ENCODE measurements at places on chromosomes 6 and 20.
A peak's percentile ranks its signal among the peaks of the same experiment; 100 is the strongest.

GRCh38 chr20:52936351-52937340 is 35.5 kb upstream of the TSHZ2 start:
- DNase-seq, result no peak

DNA sequence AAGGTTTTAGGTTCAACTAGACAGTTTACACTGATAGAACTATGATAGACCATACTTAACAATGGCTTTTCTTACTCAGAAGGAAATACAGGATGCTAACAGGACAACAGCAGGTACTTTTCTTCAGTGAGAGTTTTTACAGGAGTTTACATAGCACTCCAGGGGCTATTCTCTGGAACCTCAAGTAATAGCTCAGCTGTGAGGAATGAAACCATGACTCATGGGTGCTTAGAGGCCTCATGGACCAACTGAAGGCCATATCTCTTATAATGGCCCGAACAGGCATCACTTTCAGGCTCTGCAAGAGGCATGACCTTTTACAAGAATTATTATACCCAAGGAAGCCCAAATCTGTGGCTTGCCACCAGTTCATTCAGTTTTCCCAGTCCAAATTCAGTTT is 31.8 kb downstream of the TREML1 start:
- no peak for DNase-seq

DNA sequence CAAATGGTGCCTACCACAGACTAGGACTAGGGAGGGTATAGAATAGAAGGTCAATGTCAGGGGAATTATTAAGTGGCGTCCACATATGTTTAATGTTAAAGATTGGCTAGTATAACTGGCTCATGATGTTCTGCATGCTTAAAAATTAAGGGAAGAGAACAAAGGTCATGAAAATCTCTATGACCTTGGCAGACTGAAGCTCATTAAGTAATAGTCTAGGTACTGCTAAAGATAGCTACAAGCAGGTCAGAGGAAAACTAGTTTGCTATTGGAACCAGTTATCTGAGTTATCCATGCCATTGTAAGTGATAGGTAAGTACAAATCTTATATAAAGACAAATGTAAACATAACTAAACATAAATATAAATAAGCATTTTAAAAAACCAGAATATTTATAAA is 32.9 kb upstream of the PRSS35 start:
- no peak for DNase-seq

- DNase-seq, result no peak
These were observed 28.2 kb downstream of the TBC1D32 start for GRCh38 chr6:121305957-121306607.

GRCh38 chr6:112037783-112038216 is 16.1 kb upstream of the CCN6 start:
- peak; percentile 69 for DNase-seq

- no peak for DNase-seq
These were observed 111.6 kb upstream of the ADTRP start for GRCh38 chr6:11890209-11890608.

DNA sequence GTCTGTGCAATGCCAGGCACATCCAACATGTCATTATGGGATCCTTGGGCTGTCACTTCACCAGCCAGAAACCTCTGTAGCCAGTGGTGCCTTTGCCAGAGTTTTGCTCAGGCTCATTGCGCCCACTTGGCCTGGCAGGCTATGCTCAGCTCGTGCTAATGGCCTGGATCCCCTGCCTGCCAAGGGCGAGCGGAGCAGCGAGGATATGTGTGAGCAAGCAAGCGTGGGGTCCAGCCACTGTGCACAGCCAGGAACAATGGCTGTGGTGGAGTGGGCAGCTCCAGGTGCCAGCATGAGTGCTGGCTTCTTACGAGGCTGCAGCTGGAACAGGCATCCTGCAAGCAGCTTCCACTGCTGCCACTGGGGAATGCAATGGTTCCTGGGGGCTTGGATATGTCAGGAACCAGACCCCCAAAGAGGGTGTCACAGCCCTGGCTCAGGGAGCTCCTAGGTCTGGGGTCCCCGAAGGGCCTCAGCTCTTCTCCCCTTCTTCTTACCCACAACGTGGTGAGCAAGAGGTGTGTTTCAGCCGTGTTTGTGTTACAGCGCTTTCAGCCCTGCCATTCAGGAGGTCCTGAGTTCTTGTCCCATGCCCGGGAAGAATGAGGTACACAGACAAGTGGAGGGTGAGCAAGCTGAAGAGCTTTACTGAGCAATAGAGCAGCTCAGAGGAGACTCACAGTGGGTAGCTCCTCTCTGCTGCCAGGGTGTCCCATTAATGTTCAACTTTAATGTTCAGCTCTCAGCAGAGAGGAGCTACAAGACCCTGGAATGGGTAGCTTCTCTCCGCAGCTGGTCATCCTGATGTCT is 22.3 kb upstream of the TOP1 start:
- DNase-seq, result no peak

GRCh38 chr20:64083378-64083803 is 807 bp downstream of the LKAAEAR1 start:
- DNase-seq, result no peak

GRCh38 chr6:159759645-159760044 is 2.2 kb upstream of the ACAT2 start:
- DNase-seq, result no peak

DNA sequence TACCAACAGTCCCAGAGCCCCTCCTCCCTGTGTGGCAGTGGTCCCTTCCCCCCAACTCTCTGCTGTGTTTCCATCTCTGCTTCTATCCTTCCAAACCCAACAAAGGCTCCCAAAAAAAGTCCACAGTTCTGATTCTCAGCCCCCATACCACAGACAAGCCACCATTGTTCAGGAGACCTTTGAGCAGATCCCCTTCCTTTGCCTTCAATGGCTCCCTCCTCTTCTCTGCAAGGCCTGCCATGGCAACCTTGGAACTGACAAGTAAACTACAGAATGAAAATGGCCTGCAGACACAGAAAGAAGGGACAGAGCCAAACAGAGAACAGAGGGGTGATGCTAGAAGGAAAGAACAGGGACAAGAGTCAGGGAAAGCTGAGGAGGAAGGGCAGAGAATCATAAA is 23.2 kb downstream of the OR2H2 start:
- DNase-seq, result no peak

- DNase-seq, result no peak
These were observed 367.3 kb upstream of the POU3F2 start for GRCh38 chr6:98467091-98467490.

- no peak for DNase-seq
These were observed 350.0 kb upstream of the PRND start for GRCh38 chr20:4371623-4372251.

DNA sequence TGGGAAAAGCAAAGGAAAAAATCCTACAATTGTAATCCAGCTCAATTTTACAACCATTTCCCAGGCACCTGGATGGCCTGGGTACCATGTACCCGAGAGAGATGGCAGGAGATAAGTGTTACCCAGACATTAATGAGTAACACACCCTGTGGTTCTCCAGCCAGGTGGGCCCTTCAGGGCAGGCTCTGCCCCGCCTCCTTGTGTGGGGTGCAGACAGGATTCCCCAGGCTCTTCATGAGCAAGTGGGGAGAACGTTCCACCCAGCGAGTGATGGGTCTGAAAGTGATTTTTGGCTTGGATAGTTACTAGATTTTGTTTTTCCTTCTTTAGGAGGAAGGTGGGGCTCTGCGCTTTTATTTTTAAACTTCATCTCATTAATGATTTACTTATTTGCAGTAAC is 243.9 kb downstream of the TAF4 start:
- no peak for DNase-seq

GRCh38 chr6:34236131-34236442 is 586 bp upstream of the HMGA1 start:
- no peak for DNase-seq

- DNase-seq, result no peak
These were observed at the start of gene RBM38 for GRCh38 chr20:57390604-57391438. Gene RBM38, plus strand, starts transcription at chr20:57391396. Its CDS starts 186 bp downstream, at chr20:57391582.

DNA sequence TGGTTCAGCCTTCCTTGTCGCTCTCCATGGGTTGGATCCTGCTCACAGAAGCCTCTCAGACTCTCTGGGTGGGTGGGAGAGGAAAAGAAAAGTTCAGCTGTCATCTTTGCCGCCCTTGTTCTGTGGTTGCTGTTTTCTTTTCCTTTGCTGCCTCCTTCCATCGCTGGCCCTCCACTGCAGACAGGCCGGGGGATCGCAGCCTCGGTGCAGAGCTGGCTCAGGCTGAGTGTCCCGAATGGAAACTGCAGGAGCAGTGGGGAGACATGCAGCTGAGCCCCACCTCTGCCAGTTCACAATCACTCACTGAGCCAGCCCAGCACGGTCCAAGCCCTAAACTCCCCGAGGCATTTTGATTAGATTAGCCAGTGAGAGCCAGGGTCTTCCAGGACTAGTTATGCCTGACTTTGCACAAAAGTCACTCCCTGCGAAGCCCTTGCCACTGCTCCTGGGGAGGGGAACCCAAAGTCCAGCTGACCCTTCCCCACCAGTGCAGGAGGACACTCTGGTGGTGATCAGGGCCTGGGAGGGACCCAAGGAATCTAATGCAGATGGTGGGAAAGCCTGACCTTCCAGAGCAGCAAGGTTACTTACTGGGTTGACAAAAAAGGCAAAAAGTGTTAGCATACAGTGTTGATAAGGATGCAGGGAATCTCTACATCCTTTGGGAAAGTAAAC is 14.0 kb downstream of the NRN1 start:
- DNase-seq, result no peak

DNA sequence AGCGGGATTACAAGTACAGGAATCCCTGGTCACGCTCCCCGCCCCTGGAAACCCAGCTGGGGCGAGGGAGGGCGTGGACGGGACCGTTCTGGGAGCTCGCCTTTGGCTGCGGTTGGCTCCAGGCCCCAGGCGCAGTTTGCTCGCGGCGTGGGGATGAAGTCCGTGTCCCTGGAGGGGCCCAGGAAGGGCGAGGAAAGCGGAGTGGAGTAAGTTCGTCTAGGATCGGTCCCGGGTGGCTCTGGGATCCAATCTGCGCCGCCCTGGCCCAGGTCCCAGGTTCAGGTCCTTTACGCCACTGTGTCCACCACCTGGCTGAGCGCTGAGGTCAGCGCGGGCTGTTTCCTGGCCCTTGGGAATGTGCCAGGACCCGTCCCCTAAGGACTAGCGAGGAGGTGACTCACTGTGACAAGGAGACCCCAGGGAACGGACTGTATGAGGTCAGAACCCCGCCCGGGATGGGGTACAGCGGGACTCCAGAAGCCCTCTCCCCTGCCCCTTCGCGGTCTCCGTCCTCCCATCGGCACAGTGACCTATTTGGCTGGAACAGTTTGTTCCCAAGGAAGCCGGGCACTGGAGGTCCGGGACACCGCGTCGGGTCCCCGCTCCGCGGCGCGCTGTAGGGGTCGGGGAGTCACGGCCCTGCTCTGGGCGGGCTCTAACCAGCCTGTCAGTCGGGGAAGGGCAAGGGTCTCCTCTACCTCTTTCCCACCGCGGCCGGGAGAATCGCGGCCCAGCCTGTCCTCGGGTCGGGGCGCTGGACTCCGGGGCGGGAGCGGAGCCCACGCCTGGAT is 724 bp downstream of the CDKN1A start:
- no peak for DNase-seq

GRCh38 chr6:74551896-74552295 is 654.0 kb downstream of the COL12A1 start:
- DNase-seq, result no peak
